ENCODE measurements at places on chromosomes 1 and 21. TPM values are rescaled to one million over a fixed set of nuclear protein-coding genes. Genes with fewer than 3 reads are reported as not detected.

Gene PYHIN1
- total RNA-seq = not detected

Gene DPT
- total RNA-seq = not detected

Gene TMPRSS2
- not detected for total RNA-seq

Gene GRIK3
- total RNA-seq = not detected

Gene RGS8
- not detected for total RNA-seq

Gene S100A1
- total RNA-seq = 0.15 TPM

Gene FTCD
- total RNA-seq = 0.08 TPM

Gene MYBPH
- total RNA-seq = not detected

All from A549 treated with DMSO at 1 μM for 4 hours (cell line).